ENCODE measurements at places on chromosomes 6 and 20.

DNA sequence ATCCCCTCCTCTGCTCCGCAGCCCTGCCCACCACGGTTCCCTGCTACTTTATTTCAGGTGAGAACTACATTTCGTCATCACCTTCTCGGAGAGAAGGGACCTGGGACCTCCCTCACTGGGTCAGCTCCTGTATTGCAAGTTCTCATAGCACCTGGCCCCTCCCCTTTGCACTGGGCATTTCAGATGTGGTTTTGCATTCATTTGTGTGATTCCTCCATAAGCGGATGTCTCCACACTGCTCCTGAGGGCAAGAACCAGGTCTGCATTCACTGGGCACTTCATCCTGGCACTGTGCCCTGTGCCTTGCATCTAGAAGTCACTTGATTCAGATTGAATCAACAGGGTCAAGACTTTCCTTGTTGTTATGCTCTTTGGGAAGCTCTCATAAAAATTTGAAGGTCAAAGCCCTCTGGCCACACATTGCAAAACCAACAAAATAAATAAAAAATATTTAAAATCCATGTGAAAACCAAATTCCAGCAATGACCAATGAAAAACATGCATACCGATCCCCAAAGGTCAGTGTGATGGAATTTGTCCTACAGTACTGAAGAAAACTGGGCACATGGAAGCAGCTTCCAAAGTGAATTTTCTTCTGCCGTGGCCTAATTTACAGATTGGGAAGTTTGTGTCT lies 89.1 kb upstream of the F13A1 start:
- DNase-seq, result no peak

- DNase-seq, result no peak
Observed at GRCh38 chr6:134447423-134447822, 129.5 kb upstream of the SGK1 start.

- DNase-seq, result no peak
Observed at GRCh38 chr6:162829013-162829742, 101.4 kb downstream of the PACRG start.

GRCh38 chr6:166507380-166507779 lies 79.1 kb downstream of the RAMACL start:
- DNase-seq, result no peak

GRCh38 chr20:62667530-62668440 lies 25.5 kb downstream of the SLCO4A1 start:
- no peak for DNase-seq

DNA sequence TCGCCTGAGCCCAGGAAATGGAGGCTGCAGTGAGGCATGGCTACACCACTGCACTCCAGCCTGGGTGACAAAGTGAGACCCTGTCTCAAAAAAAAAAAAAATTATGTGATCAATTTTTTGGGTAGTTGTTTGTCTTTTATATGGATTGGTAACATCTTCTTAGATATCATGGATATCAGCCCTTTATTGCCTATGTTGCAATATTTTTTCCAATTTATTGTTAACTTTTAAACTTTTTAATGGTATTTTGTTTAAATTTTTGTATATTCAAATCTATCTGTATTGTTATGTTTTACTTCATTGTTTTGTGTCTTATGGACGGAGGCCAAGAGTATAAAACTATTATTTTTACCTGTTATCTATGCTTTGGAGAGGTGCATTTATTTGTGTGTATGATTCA lies 32.4 kb upstream of the LTV1 start:
- no peak for DNase-seq

Measured in activated CD4-positive, alpha-beta T cell treated with anti-CD3 and anti-CD28 coated beads for 4 hours (primary cell).